ENCODE measurements at places on chromosomes 6 and 20.
A peak's percentile ranks its signal among the peaks of the same experiment; 100 is the strongest.

DNA sequence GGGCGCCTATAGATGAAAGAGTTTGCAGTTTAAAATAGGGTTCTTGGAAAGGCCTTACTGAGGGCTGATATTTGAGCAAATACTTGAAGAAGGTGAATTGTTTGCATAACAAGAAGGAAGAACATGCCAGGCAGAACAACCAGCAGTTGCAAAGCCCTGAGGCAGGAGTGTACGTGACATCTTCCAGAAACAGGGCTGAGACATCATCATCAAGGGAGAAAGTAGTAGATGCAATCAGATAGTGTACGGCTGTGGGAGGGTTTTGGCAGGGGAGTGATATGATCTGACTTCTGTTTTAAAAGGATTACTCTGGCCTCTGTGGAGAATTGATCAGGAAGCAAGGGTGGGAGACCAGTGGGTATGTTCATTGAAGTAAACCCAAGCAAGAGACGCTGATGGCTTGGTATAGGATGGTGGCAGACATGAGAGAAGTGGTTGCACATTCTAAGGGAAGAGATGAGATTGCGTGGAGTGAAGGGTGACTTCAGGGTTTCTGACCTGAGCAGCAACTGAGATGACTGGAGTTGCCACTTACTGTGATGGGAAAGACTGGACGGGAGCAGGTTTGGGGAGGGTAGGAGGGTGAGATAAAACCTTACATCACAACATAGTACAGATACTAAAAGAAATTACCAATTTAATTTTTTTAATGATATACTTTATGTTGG is 28.8 kb downstream of the RIOK1 start:
- DNase-seq, result no peak

DNA sequence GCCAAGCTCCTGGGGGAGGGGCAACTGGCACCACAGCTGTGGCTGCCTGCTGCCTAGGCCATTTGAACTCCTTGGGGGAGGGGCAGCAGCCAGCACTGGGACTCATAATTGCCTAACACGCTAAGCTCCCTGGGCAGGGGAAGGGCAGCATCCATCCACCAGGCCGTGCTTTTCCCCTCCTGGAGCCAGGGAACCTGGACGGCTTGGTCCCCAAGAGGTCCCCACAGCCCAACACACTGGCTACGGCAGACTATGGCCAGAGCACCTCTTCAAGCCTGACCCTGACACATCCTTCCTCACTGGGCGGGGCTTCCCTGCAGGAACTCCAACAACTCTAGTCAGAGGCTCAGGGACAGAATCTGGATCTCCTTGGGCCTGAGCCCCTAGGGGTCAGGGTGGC is 269.4 kb downstream of the RNF144B start:
- no peak for DNase-seq

- no peak for DNase-seq
Observed at GRCh38 chr6:92460133-92460532, 959.2 kb downstream of the EPHA7 start.

DNA sequence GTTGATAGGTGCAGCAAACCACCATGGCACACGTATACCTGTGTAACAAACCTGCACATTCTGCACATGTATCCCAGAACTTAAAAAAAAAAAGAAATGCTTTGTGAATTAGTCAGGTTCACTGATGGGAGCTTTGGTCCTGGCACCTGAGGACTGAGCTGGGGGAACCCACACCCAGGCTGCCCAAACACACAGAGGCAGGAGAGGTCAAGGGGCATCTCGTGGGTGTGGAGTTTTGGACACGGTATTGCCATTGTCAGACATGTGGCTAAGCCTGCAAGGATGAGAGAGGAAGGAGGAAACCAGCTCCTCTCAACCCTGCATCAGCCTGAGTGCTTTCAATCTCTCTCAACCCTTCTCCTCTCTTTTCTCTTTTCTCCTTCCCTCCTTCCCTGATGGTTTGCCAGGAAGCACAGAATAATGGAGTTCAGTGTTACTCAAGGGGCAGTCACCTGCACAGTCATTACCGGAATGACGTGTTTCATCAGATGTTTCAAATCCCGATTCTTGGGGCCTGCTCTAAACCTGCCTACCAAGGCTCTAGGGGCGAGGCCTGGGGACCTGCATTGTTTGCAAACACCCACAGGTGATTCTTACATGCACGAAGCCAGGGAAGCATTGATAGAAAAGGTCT is 89.9 kb upstream of the NEDD9 start:
- DNase-seq, result no peak

- DNase-seq, result no peak
Observed at GRCh38 chr20:46213946-46214823, 94.1 kb downstream of the CDH22 start.

GRCh38 chr20:60804918-60805630 is 447.0 kb upstream of the CDH4 start:
- peak; percentile 18 for DNase-seq

- no peak for DNase-seq
Observed at GRCh38 chr6:31905041-31905440, 3.2 kb upstream of the ZBTB12 start.

GRCh38 chr20:38420388-38421085 is 14.6 kb downstream of the SNHG17 start:
- no peak for DNase-seq

DNA sequence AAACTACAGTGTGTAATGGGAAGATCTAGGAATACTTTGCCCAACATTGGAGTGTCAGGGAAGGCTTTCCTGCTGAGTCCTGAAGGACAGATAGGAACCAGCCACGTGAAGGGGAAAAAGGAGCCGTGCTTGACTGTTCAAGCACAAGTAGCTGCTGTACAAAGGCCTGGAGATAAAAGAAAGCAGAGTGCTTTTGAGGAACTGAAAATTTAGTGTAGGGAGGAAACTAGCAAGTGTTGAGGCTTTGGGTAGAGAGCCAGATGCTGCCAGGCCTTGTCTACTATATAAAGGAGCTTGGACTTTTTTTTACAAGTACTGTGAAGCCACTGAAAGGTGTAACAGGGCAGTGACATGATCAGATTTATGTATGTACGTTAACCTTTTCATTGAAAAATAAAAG is 39.0 kb downstream of the DSE start:
- DNase-seq, result no peak

DNA sequence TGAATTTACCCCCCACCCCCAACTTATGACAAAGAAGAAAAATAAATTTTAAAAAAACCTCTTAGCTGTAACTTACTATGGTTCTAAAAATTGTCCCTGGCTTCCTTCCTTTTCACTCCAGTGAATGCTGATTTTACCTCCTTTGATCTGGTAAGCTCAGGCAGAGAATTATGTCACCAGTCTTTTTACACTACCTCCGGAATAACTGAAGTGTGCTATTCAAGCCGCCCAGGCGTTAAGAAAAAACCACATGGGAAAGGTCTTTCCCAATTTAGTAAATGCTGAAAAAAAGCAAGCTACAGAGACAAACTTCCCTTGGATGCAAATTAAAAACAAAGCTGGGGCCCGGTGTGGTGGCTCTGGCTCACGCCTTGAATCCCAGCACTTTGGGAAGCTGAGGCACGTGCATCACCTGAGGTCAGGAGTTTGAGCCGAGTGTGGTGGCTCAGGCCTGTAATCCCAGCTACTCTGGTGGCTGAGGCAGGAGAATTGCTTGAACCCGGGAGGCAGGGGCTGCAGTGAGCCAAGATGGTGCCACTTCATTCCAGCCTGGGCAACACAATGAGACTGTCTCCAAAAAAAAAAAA is 12.4 kb downstream of the SNX5 start:
- no peak for DNase-seq

- no peak for DNase-seq
Observed at GRCh38 chr6:100366419-100366818, 98.3 kb downstream of the SIM1 start.

DNA sequence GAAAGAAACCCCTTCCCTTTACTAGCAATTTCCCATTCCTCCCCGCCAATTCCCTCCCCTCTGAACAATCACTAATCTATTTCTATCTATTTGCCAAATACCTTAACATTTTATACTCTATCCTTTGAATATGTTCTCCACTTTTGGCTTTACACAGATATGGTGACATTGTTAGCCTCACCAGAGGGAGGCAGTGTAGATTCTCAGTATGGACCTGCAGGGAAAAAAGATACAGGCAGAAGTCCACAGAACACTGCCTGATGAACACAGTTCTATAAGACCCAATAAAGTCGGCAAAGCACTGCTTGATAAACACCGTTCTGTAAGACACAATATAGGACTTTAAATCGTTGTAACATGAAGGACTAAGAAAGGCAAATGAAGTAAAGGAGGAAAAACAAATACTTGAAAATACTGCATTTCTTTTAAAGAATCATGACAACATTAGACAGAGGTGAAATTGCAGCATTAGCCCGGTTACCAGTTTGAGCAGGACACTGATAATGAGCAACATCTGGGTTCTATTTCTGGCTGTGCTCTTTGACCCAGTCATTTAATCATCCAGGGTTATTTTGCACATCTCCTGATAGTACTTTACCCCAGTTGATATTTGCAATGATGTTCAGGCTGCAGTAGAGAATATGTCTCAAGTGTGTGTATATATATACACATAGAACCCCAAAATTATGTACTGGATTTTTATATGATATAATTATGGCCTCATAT is 296.8 kb downstream of the UTRN start:
- DNase-seq, result peak; percentile 23

- no peak for DNase-seq
Observed at GRCh38 chr20:44008806-44009678, 94.4 kb downstream of the TOX2 start.

DNA sequence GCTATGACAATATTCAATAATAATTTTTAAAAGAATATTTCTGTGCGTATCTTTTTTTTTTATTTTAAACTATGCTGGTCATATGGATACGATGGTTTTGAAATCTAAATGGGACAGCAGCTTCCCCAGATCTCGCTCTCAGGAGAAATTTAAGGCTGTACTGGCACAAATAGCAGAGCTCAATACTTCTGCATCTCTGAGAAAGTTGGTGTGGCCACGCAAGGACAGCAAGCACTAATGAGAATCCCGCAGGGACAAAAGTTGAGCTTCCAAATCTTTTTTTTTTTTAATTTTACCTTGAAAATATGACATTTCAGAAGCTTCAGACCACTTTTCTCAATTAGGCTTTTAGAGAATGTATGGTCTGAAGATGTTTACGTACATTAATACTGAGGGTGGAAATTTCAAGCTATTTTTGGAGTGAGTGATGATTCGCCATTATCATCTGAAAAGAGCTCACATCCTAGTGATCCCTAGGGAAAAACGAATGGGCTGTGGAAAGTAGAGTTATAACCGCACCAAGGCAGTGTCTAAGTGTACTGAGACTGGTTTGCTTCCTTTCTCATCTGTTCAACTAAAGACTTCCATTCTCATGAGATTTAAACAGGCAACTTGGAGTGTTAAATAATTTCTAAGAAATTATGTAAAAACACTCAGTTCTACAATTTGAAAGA is 840.0 kb downstream of the C6orf118 start:
- no peak for DNase-seq

DNA sequence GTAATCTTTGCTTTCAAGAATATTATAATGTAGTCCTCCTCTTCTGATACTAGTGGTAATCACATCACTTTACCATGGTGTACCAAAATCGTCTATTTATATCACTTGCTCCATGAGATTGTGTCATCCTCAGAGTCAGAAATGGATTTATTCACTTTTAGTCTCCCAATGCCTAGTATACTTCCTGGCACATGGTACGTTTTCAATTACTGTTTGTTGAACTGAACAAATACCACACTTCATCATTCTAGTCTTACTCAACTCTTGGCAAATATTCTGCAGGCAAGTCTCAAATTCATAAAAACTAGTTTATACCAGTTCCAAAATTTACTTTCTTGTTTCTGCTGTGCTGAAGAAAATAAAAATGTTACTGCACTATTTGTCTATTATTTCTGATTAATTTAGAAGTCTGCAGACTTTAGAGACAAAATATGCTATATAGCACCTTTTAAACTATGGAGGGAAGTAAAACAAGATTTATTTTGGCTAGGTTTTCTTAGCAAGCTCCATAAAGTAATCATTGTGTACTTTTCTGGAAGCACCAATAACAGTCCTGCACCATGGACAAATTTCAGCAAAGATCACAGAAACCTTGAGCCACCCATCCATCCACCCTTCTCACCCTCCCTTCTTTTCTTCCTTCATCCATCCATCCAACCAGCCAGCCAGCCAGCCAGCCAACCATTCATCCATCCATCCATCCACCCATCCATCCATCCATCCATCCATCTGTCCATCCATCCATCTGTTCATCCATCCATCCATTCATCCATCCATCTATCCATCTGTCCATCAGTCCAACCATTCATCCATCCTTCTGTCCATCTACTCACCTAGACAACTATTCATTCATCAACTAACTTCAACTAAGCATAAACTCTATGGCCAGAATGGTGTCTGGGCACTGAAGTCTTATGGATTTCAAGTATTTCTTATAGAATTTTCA is 102.1 kb upstream of the STMND1 start:
- DNase-seq, result no peak

GRCh38 chr6:42746463-42747391 is 824 bp upstream of the TBCC start:
- DNase-seq, result peak; percentile 88

- no peak for DNase-seq
Observed at GRCh38 chr6:137193256-137194070, 20.0 kb upstream of the IL22RA2 start.

- DNase-seq, result no peak
Observed at GRCh38 chr6:82555801-82556200, 192.2 kb downstream of the TPBG start.

DNA sequence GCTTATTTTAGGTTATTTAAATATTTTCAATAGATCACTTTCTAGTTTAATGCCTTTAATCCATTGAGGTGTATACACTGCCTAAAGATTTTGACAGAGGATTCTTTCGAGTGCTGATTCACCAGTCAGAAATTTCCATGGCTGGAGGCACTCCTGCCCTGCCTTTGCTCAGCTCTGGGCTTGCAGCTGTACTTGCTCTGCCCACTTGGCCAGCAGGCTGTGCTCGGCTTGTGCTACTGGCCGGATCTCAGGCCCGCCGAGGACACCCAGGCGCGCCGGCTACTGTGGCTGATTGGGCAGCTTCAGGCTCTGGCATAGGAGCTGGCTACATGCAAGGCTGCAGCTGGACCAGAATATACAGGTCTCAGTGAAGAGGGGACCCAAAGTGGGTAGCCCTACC is 675.1 kb upstream of the MMS22L start:
- no peak for DNase-seq

DNA sequence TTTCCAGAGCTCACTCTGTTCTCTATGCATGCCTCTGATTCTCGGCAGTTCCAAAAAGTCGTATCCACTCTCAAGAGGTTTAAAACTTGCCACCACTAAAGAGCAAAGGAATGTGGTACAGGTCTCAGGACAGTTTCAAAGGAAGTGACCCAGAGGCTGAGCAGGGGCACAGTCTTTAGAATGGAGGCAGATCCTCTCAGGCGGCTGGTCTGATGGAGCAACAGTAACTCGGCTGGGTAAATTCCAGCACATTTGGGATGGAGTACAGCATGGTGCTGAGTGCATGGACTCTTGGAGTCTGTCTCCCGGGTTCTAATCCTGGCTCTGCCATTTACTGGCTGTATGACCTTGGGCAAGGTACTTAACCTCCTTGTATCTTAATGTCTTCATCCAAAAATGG is 88.1 kb upstream of the BACH2 start:
- no peak for DNase-seq

- DNase-seq, result no peak
Observed at GRCh38 chr6:144217264-144217663, 66.9 kb downstream of the STX11 start.

GRCh38 chr20:17543531-17544131 is 12.5 kb upstream of the BFSP1 start:
- DNase-seq, result no peak

- DNase-seq, result no peak
Observed at GRCh38 chr6:45026003-45026516, 302.1 kb upstream of the RUNX2 start.
